Activated T-cell treated with anti-CD3 and anti-CD28 coated beads, Interleukin-2, amount 50 U/mL, for 4 hours (primary cell): ENCODE measurements at places on chromosomes 2 and 18. TPM values are rescaled to one million over a fixed set of nuclear protein-coding genes. Genes with fewer than 3 reads are reported as not detected.

DNA sequence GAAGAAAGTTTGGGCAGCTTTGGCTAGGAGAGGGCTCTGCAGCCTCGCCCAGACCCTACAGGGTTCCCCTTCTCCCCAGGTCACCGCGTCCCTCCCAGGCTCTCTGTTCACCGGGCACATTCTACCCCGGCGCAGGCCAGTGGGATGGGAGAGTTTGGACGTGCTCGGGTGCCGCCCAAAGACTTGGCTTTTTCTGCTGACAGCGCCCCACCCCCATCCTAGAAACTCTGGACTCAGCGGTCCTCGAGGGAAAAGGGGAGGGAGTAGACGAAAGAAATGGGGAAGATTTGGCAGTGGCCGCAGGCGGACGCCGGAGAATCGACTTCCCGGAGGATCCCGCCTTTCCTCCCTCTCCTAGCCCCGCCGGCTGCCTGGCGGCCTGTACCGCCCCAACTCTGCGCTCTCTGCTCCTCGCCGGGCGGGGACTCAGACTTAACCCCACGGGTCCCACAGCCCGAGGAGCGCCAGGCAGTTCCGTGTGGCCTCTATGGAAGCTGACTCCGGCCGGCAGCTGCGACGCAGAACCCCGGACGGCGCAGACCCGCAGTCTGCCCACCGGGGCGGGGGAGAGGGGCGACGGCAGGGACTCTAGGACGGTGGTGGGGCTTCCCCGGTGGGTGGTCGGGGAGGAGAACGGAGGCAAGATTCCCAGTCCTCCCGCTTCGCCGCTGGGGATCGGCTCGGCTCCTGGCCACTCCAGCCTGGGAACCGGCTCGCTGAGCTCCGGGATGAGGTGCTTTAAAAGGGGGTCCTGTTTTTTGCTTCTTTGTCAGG lies 863 bp upstream of the SIX2 start:
- DNase-seq = no peak

- DNase-seq = no peak
Observed at GRCh38 chr18:2978208-2978607, 34.7 kb downstream of the LPIN2 start.

DNA sequence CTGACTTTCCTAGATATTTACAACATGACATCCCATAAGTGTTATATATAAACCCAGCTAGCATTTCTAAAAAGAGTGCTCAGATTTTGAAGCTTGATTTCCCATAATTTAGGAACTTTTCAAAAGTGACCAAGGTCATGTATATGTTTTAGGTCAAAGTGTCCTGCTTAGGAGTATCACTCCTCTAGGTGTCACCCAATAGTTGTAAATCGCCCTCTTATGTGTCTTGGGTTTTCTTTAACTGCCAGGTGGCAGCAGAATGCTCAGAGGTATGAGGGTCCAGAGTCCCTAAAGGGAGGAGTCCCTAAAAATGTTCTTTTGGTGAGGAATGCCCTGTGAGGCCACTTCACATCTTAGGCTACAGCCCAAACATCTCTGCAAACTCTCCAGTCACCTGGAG lies 358.3 kb downstream of the CELF4 start:
- no peak for DNase-seq

DNA sequence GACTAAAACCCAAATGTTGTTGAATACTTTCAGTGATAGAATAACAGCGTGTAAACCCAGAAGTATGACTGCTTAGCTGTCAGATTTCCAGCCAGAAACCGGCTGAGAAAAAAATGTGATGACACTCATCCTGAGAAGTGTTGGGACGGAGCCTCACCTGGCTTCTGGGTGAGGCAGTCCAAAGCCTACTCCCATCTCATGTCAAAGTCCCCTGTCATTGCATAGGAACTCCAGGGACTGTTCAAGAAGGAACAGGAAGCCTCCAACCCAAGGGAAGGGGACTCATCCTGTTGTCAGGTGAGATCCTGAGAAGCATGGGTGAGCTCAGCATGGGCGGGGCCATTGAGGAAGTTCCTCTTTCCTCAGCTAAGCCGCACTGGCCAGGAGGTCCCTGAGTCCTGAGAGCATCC lies 11.3 kb upstream of the CHRNA1 start:
- DNase-seq = no peak

GRCh38 chr2:180962727-180963314 lies 17.6 kb upstream of the UBE2E3 start:
- no peak for DNase-seq

DNA sequence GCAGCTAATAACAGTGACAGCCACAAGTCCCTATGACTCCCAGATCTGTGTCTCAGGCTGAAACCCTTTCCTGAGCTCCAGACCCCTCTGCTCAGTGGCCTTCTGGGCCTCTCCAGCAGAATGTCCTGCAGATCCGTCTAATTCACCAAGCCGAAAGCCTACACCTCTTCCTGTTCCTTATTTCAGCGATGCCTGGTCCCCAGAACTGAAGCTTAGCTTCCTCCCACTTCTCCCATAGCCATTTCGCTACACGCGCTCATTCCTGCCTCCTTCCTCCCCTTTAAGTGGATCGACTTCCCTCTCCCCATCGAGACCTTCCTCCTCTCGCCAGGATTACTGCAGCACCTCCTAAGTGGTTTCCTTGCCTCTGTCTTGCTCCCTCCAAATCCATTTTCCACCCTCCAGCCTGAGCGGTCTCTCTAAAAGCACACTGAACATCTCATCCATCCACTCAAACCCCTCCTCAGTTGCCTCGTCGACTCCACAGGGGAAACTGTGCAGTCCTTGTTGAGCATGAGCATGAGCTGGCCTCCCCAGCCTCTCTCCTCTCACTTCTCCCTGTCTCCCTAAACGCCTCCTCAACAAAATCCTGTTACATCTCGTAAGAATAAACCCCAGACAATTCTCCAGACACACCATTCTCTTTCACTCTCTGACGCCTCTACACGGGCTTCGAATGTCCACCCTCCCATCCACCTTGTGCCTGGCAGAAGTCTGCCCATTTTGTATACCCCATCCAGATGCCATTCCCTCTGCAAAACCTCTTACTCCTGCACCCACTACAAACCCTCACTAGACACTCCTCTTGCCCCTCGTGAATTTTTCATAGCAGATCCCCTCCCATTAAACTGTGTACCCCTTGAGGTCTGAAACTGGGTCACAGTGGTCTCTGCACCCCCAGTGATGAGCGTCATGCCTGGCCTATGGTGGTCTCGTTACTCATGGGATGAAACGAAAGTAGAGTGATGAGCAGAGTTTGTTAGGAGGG lies 232.6 kb downstream of the ATAD2B start:
- DNase-seq = no peak

GRCh38 chr2:159616286-159616701 lies at the start of gene BAZ2B:
Gene BAZ2B, minus strand, starts transcription at chr2:159616548. Its CDS starts 137,829 bp downstream, at chr2:159478719.
- no peak for DNase-seq

DNA sequence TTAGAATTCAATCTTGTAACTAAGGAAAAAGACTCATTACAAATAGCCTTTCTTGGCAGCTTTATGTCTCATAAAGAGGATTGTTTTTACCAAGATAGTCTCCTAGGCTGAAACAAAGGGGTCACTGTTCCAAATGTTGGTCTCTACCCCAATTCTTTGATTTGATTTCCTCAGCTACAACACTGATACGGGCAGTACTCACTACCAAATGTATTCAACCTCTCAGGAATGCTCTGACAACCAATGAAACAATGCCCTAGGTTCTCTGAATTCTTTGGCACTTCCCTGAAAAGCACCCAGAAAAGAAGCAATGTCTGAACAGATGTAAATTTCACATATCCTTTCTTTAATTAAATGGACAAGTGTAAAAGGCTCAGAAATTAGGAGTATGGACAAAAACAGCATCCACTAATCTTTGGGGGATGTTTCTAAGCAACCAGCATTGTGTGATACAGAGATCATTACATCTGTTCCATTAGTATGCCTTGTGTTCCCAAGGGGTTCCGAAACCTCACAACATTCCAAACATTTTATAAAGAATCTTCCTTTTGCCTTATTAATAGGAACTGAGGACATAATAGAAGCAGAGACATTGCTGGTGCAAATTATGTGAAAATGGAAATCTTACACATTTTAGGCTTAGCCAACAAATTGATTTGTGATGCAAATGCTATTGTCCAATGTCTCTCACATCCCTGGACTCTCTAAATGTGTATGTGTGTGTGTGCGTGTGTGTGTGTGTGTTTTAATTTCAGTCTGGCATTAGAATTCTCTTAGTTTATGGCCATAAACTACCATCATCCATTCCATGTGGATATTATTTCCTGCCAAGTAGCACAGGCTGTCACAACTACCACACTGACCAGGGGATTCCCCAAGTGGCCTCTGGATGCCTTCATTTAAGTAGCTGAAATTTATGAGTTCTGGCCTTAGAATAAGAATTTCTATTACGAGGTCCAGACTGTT lies 276.0 kb downstream of the MTX2 start:
- no peak for DNase-seq

DNA sequence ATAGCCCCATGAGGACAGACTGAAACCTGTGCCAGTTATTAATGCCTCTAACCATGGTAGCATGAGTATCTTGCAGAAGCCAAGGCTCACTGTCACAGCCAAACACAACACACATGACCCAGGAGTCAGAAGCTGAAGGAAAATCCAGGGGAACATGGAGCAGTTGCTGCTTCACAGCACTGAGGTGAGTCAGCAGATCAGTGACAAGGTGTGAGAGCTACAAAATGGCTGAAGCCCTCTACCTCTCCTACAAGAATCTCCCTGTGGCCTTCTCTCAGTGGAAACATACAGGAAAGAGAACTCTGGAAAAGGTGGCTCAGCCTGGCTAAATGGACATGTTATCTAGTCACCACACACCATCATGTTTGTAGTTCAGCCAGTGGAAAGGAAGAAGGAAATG lies 93.5 kb downstream of the NAB1 start:
- DNase-seq = no peak

- DNase-seq = no peak
Observed at GRCh38 chr2:39139511-39140237, 18.8 kb upstream of the SOS1 start.

DNA sequence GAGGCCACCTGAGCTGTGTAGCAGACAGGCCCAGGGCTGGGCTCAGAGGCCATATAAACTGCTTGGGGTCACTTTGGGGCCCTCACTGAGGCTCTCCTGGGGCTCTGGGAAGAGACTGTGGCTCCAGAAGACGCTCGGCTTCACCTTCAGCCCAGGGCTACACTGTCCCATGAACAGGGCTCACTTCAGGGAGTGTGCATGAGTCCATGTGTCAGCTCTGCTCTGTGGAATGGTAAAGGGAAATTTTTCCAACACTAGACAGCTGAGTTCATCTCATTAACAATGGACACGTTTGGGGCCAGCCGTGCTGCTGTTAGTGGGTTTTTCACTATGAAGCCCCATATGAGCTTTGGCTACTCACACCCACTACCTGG lies 65.4 kb upstream of the TFCP2L1 start:
- no peak for DNase-seq

DNA sequence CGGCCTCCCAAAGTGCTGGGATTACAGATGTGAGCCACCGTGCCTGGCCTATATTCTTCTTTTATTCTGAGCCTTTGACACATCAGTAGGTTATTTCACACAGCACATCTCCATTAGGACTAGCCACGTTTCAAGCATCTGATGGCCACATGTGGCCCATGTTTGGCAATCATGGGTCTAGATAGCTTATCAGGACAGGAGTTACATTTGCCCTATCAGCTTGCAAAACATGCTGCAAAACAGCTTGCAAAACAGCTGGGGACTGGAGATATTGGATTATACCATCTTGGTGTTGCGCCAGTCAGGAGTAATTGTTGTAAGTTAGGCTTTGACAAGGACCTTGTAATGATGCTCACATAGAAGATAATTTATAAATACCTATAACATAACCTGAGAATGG lies 94.9 kb downstream of the GBX2 start:
- no peak for DNase-seq

- no peak for DNase-seq
Observed at GRCh38 chr2:238092486-238093035, 7.6 kb upstream of the ESPNL start.

GRCh38 chr18:63878343-63878742 lies 9.2 kb upstream of the SERPINB2 start:
- DNase-seq = no peak

DNA sequence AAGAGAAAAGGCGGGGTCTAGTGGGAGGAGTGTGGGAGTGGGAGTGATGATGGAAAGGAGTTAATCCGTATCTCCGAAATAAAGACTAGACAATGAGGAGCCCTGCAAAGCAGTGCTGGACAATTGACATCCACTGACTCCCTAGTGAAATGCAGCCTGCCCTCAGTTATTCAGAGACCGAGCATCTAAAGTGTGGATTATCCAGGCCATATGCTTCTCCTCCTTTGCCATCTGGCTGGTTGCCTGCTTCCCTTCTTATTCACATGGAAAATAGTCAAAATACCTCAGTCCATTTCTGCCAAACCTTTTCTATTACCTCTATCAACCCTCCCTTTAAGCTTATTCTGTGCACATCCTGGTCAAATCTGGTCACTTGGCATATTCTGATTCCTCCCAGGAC lies 288.8 kb upstream of the SIX3 start:
- DNase-seq = no peak

DNA sequence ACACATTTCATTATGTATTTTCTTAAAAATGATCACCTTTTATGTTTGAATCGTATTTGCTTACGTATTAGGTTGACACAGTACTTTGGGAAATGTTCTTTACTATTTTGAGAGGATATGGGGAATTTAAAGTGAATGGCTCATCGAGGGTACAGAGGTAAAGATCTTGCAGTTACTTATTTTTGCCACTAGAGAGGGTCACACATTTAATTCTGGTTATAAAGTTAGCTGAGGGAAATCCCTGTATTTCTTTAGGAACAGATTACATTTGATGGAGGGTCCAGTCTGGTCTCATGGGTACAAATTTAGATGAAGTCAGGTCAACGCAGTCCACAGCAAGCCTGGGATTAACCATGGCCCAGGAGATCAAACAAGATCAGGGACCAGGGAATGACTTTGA lies 24.5 kb downstream of the DYNC2LI1 start:
- DNase-seq = no peak

Gene DCDC2C
- total RNA-seq = not detected

Gene NXPH2
- not detected for total RNA-seq

Gene KATNAL2
- total RNA-seq = 0.61 TPM

Gene TTN
- 0.78 TPM for total RNA-seq

Gene RAD51AP2
- total RNA-seq = not detected

Gene UPP2
- total RNA-seq = not detected
